ENCODE measurements at places on chromosomes 2 and 18.

GRCh38 chr2:144942516-144943256 is 422.8 kb upstream of the ZEB2 start:
- DNase-seq = no peak

DNA sequence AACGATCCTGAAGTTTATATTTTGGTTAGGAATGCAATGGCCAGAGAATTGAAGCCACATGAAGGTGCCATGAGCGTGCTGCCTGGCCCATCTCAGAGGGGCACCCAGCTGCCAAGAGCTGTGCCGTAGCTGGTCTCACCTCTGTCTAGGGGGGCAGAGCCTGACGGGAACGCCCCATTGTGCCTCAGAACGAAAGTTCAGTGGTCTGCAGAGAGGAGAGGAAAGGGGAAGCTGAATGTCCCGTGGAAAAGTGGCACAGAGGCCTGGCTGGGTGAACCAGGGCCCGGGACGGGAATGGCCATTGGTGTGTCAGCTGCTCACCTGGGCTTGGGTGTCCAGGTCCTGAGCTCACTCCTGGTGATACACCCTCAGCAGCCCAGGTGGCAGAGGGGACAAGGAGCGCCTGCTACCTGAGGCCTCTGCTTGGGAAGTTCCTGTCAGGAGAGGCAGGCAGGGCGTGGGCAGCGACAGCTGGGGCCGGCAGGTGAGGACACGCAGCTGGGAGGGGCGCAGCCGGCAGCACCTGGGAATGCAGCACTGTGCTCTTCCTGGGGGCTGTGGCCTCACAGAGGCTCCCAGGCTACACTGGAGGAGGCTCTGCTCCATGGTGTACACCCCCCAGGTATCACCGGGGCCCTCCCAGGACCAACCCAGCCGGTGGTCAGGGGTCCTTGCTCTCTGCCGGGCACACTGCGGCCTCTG is 67.3 kb downstream of the PARD6G start:
- DNase-seq = no peak

- DNase-seq = no peak
Observed at GRCh38 chr2:219023045-219023605, 18.2 kb downstream of the CFAP65 start.

DNA sequence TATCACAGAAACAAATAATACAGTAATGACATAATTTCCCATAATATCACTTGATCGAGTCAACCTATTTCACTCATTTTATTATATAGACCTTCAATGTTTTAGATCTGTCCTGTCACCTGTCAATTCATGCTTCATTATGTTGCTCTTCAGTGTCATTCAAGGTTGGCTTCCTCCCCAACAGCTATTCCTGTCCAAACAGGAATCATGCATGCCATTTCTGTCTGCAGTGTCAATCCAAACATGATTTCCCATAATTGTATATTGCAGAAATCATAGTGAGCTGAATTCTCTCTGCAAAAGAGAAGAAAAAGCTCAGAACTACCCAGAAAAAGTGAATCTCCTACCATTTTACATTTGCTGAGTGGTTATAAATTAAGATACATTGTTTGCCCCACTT is 628.6 kb downstream of the NR4A2 start:
- no peak for DNase-seq

DNA sequence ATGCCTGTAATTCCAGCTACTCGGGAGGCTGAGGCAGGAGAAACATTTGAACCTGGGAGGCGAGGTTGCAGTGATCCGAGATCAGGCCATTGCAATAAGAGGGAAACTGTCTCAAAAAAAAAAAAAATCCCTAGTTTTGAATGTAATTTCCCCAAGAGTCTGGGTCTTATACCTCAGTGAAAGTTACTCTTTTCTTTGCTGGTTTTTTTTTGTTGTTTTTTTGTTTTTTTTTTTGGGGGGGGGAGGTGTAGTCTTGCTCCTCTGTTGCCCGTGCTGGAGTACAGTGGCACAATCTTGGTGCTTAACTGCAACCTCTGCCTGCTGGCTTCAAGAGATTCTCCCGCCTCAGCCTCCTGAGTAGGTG is 22.8 kb downstream of the EML4 start:
- no peak for DNase-seq
